ENCODE measurements at places on chromosomes 11 and 22.

DNA sequence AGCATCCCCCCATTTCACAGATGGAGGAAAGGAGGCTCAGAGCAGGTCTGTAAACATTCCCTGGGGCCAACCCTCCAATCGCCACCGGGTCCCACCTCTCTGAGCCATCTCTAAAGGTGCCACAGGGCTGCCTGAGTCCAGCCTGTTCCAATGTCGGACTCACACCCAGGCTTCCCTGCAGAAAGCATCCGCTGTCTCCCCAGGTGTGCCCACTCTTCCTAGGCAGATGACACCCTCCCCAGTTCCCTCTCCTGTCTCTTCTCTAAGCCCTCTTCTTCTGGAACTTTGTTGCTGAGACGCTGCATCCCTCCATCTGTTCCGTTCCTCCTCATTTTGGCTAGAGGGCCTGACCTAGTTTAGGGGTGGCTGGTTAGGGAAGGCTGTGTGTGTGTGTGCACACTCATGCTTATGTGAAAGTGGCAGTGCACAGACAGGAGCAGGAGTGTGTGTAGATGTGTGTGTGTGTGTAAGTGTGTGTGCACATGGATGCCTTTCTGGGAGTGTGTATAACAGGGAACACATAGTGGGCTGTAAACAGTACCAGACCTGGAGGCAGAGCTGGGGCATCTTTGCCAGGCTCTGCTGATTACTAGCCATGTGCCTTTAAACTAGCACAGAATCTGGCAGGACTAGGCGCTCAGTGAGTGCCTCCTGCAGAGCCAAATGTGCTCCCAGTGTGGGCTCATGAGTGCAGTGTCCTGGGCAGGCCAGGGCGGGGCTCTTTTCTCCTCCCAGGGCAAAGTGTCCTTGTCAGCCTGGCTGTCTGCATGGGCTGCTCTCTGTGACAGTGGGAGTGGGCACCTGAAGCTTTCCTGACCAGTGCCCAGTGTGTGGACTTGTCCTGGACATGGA, 77.3 kb upstream of the NECTIN1 start:
- no peak for DNase-seq

- no peak for DNase-seq
Observed at GRCh38 chr22:36339171-36340065, 48.3 kb downstream of the MYH9 start.

DNA sequence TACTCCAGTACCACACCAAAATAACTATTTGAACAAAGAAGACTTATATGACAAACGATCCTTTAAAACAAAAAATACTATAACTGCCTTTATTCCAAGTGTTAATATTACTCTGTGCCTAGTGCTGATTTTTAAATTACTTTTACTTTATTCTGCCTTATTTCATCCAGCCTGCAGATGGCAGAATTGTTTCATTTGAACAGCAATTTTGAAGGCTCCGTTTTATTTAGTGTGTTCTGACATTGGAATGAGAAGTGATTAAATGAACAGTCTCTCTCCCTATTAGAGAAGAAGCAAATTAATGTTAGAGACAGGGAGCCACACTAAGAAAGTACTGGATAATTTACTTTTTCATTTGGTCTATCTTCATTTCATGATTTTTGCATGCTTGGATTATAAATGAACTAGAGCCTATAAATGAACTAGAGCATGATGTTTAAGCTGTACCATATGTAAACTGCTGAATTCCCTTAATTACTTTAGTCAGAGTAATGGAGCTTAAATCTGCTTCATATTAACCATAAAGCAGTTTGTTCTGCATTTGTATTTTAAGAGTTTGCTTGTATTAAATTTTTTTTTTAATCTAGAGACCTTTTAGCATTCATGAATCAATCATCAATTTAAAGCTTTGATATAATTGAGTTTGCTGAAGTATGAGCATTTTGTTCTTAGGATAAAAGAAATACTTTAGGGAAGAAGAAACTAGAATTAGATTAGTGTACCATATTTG, 9.8 kb downstream of the PDHX start:
- DNase-seq = peak; percentile 58

- no peak for DNase-seq
Observed at GRCh38 chr11:87022254-87022653, 15.5 kb upstream of the TMEM135 start.

- peak; percentile 10 for DNase-seq
Observed at GRCh38 chr22:44298406-44299091, 14.2 kb downstream of the SHISAL1 start.

GRCh38 chr11:86577644-86578636, 94.5 kb downstream of the ME3 start:
- peak; percentile 63 for DNase-seq

DNA sequence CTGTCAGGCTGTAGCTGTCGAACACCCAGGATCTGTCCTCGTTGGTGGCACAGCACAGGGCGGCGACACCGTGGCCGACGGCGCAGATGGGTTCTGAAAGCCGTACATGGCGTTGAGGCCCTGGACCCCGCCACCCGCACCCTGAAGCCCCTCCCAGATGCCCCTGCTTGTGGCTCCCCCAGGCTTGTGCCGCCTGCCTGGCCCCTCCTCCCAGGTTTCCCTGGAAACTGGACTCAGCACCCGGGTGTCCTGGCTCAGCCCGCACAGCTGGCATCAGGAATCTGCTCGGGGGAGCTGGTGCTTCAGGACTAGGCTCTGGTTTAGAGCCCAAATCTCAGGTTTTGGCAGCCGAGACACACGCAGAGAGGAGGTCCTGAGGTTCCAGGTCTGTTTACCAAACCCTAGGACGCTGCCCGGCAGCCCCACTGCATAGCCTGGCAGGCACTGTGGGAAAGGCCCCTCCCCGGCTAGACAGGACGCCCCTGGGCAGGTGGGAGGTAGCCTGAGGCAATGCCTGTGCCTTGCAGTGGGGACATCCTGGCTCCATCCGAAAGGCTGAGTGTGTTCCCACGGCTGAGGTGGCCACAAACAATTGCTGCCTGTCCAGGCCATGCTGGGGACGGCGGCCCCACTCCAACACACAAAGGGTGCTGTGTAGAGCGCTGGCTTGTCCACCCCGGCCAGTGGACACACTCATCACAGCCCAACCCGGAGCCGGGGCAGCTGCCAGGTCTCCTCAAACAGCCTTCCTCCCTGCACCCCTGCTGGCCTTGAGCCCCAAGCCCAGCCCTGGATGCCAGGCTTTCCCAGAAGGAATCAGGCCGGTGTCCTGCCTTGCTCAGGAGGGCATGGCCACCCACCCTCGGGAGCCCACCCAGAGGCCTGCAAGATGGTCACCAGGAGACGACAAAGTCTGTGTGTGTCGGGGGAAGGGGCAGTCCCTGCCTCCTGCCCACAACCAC, 4.6 kb downstream of the GATD1 start:
- DNase-seq = no peak

DNA sequence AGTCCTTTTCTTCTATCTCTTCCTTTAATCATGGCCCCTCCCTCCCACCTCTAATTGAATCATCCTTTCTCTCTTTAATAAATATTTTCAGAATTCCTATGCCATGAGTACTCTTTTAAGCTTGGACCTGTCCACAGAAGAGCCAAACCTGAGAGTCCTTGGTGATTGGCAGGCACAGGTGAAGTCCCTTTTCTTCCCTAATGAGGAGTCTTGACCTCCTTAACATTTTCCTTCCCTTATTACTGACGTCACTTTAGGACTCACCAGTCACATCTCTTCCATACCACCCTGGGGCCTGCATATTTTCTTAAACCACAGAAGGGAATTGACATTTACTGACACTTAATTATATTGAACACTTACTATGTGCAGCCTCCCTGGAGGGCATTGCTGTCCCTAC, 41.0 kb upstream of the RASSF10 start:
- DNase-seq = peak; percentile 45

- DNase-seq = no peak
Observed at GRCh38 chr22:37609240-37610152, 862 bp downstream of the GGA1 start.
